ENCODE measurements at places on chromosomes 11 and 22.

DNA sequence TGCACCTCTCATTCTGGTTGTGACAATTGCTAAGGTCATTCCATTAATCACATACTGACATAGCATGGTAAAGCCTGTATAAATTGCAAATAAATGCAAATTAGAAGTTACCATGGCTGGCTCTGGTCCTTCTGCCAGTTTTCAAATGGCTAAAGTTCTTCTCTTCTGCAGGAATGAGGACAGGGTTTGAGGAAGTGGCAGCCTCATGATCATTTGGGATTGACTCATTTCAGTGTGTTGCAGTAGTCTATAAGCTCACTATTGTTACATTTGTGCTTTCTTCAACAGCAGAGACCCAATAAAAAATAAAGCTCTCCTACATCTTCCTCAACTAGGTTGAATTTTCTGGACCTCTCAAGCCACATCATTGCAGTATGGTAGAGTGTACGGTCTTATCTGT is 60.3 kb downstream of the NECTIN1 start:
- DNase-seq, result no peak

GRCh38 chr22:46934746-46935491 is 172.5 kb downstream of the TBC1D22A start:
- no peak for DNase-seq

- DNase-seq, result no peak
Observed at GRCh38 chr11:116108161-116108560, 603.9 kb upstream of the CADM1 start.

- no peak for DNase-seq
Observed at GRCh38 chr11:95296621-95297025, 65.6 kb upstream of the SESN3 start.

DNA sequence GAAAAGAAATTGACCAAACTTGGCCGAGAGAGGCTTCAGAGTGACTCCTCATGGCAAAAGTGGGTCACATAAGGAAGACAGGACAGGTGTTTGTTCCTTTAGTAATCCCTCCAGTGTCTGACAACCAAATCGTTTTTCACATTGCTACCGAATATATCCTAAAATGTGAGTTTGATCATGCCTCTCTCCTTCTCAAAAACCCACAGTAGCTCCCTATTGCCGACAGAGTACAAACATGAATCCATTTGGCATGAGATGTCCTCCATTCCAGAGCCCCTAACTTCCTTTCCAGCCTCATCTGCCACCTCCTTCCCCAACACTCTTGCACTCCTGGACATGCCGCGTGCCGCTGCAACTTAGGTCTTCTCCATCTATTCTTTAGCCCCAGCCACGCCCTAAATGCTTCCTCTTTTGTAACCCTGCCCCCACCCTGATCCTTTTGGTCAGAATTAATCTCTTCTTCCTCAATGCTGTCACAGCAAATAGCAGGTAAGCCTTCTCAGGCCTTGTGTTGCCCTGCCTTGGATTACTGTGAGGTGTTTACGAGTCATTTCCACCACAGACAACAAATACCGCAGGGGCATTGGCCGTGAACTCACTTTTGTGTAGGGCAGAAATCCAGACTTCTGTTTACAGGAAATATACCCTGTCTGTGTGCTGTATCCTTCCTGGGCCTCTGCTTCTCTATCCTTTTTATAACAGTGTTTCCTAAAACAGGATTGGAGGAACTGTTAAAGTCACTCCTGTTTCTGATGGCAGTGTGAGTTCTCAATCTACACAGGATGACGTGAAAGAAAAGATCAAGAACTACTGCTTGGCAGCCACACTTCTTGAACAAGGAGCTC is 66.0 kb upstream of the FTH1 start:
- no peak for DNase-seq

DNA sequence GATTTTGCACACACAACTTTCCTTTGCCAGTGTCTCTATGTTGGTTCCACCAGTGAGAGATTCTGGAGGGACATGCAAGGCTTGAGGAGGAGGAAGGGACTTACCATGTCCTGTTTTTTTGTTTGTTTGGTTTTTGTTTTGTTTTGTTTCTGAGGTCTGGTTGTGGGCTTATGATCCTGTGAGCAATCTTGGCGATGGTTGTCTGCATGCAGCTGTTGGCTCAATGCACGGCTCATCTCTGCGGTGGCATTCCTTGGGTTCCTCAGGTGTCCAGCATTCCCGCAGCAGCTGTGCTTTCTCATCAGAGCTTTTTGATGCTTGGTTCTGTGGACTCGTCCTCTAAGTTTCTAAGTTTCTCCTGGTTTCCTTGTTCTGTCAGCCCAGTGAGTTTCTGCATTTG is 4.8 kb upstream of the NNMT start:
- DNase-seq, result no peak

- no peak for DNase-seq
Observed at GRCh38 chr11:94968334-94968958, 4.9 kb downstream of the CWC15 start.
